ENCODE measurements at places on chromosomes 2 and 18.

- peak; percentile 90 for DNase-seq
These were observed 213.9 kb downstream of the TFCP2L1 start for GRCh38 chr2:121071034-121071504.

DNA sequence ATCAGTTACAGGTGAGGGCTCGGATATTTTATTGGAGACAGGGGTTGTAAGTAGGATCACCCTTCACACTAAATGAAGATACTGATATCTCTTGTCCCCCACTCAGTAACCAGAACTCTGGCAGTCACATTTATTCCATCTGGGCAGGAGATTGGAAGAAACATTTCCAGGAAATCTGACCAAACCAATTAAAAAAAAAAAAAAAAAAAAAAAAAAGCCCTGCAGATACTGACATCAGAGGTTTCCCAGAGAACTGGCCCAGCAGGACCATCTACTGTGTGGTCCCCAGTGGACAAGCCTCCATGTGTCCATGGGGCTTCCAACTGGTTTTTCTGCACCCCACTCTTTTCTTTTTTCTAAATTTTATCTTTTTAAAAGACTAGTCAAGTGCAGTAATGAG is 41.3 kb downstream of the SH2D6 start:
- no peak for DNase-seq

DNA sequence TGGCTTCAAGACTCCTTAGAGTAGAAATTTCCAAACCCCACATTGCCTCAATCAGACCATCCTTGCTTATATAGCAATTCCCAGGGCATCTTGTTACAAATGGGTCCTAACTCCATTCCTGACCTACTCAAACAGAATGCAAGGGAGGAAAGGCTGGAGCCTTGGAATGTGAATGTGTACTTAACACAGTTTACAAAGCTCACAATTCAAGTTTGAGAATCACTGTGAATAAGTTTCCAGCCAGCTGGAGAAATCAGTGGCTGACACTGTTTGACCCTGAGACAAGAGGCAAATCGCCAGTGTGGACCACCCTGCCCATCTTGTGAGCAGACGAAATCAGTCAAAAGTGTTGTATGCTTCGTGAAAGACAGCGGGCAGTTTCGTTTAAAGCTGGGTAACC is 65.5 kb downstream of the SOWAHC start:
- DNase-seq: no peak

- no peak for DNase-seq
These were observed 61.3 kb downstream of the PMAIP1 start for GRCh38 chr18:59961070-59961469.

DNA sequence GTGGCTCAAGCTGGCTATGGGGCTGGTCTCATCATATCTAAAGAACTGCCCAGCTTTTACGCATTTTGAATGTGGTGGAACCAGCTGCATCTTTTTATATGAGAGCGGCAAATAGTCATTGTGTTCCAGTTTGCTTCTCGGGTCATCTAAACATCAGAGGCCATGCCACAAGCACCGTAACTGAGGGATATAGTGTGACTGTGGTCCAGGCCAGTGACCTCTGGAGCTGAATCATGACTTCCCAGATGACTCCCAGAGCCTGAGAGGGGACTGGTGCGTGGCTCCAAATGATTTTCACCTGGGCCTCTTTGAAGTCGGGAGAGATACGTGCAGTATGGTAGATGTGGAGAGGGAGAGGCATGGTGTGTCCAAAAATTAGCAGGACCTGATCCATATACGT is 271.0 kb downstream of the NEDD4L start:
- no peak for DNase-seq

- no peak for DNase-seq
These were observed 110.3 kb upstream of the SH3BP4 start for GRCh38 chr2:234841321-234842015.

GRCh38 chr18:39839782-39840181 is 2115.3 kb upstream of the PIK3C3 start:
- DNase-seq: no peak

DNA sequence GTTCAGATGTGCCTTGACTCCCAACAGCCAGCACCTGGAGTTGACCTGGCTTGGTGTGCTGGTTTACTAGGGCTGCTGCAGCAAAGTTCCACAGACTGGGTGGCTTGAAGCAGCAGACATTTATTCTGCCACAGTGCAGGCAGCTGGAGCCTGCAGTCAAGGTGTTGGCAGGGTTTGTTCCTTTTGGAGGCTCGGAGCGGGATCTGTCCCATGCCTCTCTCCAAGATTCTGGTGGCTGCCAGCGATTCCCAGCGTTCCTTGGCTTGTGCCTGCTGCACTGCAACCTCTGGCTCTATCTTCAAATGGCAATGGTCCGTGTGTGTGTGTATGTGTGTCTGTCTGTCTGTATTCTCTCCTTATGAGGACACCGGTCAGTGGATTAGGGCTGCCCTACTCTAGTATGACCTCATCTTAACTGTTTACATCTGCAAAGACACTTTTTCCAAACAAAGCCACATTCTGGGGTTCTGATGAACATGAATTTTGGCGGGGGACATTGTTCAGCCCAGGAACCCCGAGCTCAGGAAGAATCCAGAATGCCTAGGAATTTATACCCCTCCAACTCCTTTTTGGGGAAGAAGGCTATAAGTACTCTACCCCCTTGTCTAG is 44.7 kb upstream of the TMEM131 start:
- DNase-seq: no peak

- no peak for DNase-seq
These were observed 105.0 kb upstream of the RBBP8 start for GRCh38 chr18:22828171-22828570.
